Stimulated activated CD8-positive, alpha-beta memory T cell treated with anti-CD3 and anti-CD28 coated beads, Interleukin-4, amount 100 ng/mL, for 1 hour (primary cell): ENCODE measurements at places on chromosomes 16 and 17.

DNA sequence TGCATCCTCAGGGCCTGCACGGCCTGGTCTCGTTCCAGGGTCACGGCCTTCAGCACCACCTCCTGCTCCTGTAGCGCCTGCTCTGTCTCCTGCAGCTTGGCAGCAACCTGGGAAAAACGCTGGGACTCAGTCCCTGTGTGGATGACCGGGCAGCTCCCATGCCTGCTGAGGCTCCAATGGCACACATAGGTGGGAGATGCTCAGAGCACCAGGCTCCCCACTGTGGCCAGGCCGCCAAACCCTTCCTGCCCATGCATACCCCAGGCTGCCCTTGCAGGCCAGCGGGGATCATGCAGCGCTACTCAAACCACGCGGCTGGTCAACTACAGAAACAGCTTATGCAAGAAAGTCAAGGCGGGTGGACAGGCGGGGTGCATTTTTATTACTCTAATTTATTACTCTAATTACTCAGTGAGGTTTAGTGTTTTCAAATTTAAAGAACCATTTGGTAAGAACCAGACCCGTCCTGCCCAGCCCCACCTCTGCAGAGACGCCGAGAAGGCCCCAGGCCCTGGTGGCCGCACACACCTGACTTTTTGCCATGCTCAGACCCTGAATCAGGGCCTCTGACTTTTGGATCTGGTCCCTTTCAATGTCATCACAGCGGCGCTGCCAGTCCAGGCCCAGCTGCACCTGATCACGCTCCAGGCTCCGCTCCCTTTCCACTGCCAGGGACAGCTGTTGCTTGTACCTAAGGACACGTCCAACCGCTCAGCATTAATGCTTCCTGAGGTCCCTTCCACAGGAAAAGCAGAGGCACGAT lies 34.0 kb downstream of the CCDC57 start:
- DNase-seq, result no peak

- no peak for DNase-seq
Measured at GRCh38 chr16:57264381-57264780, 19.3 kb downstream of the ARL2BP start.

DNA sequence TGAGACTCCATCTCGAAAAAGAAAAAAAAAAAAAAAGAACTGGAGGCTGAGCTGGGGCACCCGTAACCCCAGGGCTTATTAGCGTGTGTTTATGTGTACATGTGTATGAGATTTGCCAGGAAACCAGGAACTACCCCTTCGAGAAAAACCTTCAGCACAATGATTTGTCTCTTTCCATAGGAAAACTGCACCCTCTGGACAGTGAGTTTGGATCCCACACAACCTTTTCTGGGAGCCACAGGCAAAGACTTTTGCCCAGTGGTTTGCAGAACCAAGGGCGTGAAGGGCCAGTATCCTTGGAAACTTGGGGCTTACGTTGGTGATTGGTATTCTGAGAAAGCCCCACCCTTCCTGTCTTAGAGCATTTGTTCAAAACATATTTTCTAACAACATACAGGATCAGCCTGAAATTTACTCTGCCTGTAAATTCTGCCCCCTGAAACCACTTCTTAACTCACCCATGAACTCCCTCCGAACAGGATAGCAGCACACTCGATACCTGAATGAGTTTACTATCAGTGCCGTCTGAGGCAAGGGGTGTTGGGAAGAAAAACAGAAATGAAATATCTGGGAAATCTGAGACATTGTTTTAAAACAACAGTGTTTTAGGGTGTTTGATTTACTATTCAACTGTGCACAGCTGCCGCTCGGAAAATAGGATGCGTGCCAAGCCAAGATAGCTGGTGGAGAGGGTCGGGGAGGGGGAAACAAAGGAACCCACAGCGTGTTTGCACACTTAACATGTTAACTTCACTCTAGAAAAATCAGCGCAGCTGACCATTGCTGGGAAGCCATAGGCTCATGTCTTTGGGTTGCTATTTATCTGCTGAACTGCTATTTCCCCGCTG lies 40.2 kb upstream of the MAF start:
- no peak for DNase-seq

GRCh38 chr16:4586291-4586690 lies 28.4 kb downstream of the UBALD1 start:
- no peak for DNase-seq

GRCh38 chr16:5504064-5504781 lies 406.6 kb upstream of the EEF2KMT start:
- no peak for DNase-seq

DNA sequence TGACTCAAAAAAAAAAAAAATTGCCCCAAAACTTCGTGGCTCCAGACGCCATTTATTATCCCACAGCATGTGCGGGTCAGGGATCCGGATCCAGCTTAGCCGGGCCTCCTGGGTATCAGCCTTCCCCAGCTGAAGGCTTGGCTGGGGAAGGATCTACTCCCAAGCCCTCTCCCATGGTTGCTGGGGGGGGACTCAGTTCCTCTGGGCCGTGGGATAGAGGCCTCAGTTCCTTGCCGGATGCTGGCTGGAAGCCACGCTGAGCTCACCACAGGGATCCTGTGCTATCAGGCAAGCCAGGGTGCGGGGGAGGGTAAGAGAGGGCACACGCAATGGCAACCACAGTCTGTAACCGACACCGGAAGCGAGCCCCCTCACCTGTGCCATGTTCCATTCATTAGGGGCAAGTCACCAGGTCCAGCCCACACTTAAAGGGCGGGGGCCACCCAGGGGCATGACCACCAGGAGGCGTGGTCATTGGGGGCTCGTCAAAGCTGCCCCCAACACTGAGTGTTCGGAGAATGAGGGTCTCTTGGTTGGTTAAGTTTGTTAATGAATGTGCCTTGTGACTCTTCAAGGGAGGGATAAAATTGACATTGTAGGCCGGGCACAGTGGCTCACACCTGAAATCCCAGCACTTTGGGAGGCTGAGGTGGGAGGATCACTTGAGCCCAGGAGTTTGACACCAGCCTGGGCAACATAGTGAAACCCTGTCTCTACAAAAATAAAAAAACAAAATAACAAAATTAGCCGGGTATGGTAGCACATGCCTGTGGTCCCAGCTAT lies 210.0 kb upstream of the GSE1 start:
- DNase-seq, result no peak

DNA sequence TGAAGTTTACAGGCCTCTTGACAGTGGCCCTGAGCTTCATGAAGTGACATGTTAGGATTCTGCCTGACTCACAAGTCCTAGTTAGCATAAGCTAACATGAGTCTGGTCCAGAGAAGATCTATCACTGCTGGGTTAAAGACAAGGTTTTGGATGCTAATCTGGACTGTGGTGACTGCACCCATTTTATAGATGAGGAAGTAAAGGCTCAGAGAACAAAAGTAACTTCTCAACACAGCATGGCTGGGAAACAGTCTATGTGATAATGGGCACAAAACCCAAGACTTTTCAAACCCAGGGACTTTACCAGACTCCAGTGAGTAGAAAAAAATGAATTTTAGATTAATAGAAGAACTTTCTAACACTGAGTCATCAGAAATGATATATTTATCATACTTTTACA lies 236.8 kb upstream of the IRX5 start:
- no peak for DNase-seq

GRCh38 chr17:73315471-73315870 lies 3.7 kb upstream of the CDC42EP4 start:
- DNase-seq, result no peak

- DNase-seq, result no peak
Measured at GRCh38 chr16:14028202-14028601, 42.9 kb upstream of the MRTFB start.

GRCh38 chr17:66178642-66179041 lies 13.3 kb downstream of the CEP112 start:
- DNase-seq, result no peak

- DNase-seq, result no peak
Measured at GRCh38 chr16:53646506-53646905, 57.2 kb downstream of the RPGRIP1L start.

DNA sequence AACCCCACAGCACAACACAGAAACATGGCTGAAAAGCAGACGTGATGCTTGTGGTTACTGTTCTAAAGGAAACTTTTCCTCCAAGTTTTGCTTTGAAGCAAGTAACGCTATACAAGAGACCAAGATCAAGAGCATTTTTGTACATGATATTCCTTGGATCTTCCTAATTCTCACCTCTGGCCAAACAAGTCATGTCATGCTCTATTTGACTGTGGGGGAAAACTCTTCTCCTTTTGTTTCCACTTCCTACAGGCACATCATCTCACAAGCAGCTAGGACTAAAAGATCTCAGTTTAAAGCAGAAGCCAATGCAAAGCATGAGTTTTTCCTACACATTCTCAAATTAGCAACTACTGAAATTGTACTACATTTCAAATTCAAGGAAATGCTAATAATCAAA lies 50.7 kb downstream of the CFDP1 start:
- DNase-seq, result no peak

- DNase-seq, result no peak
Measured at GRCh38 chr17:73697872-73698271, 53.6 kb upstream of the SDK2 start.

DNA sequence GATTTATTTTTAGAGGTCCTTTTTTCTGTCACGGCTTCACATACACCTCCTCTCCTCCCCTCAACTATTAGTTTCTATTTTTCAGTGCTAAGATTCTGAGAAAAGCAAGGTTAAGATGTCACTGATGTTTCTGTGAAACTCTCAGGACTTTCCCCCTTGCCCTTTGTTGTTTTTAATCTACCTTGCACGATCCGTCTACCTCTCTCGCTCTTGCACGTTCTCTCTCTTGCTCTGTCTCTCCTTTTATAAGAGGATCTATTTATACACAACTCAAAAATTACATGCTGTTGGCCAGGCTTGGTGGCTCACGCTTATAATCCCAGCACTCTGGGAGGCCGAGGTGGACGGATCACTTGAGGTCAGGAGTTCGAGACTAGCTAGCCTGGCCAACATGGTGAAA lies 43.6 kb downstream of the RPA1 start:
- DNase-seq, result no peak
